ENCODE measurements at places on chromosomes 2 and 18.

GRCh38 chr2:174124181-174124580 lies 124.2 kb downstream of the OLA1 start:
- no peak for DNase-seq

DNA sequence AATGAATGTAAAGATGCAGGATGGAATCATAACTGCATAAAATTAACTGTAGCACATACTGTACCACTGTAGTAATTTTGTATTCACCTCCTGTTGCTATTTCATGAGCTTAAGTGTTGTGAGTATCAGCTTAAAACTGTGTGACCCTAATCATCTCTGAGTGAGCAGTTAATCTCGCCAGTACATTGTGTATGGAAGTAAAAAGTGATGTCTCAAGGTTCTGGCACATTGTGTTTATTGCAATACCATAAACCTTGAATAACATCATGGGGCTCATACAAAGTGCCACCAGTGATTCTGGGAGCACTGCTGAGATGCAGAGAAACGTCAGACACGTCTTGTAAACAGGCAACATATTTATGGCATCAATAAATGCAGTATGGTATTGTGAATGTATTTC lies 124.5 kb downstream of the PMAIP1 start:
- no peak for DNase-seq

DNA sequence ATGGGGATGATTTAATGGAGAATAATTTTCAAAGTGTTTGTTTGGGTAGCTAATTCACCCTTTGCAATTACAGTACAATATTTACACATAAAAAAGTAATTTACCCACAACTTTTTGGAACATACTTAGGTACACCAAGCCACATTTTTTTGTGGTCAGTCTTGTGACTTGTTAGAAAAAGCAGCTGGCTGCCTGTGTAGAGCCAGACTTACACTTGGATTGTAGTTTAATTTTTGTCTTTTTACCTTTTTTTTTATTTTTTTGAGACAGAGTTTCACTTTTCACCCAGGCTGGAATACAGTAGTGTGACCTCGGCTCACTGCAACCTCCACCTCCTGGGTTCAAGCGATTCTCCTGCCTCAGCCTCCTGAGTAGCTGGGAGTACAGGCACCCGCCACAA lies 45.4 kb downstream of the RALBP1 start:
- DNase-seq: no peak

- DNase-seq: no peak
These were observed 643.4 kb upstream of the CDH2 start for GRCh38 chr18:28820353-28820752.

- DNase-seq: no peak
These were observed 35.1 kb downstream of the HADHB start for GRCh38 chr2:26279886-26280285.

DNA sequence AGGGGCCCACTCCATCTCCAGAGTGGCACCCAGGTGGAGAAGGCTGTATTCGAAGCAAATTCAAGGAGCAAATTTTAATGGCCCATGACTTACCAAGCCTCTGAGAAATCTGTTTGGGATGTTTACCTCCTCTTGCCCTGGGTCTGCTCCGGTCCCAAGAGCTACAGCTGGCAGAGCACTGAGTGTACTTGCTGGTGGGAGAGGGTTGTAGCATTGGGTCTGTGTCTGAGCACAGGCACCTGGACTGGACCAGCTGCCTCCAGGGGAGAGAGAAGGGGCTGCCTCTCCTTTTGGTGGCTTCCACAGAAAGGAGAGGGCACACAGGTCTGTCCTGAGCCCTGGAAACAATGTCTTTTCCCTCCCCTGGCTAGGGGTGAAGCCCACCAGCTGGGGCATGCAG lies 9.8 kb downstream of the EN1 start:
- DNase-seq: no peak

- no peak for DNase-seq
These were observed 37.4 kb upstream of the ALPP start for GRCh38 chr2:232341061-232341738.

GRCh38 chr2:203360833-203361430 lies 32.7 kb downstream of the ABI2 start:
- no peak for DNase-seq

GRCh38 chr2:161245671-161246070 lies 62.6 kb upstream of the PSMD14 start:
- no peak for DNase-seq

DNA sequence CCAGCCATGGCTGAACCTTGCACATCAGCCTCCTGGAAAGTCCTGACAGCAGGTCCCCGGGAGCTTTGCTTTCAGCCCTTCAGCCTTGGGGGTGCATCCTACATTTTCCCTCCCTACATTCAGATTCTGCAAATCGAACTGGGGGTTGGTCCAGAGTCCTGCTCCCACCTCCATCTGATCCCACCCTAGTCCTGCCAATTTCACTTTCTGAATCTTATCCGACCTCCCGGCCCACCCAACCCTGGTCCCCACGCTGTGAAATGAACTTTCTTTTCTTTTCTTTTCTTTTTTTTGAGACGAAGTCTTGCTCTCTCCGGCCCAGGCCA lies 47.8 kb upstream of the ODC1 start:
- DNase-seq: no peak

GRCh38 chr18:985212-985661 lies 80.6 kb downstream of the ADCYAP1 start:
- no peak for DNase-seq

DNA sequence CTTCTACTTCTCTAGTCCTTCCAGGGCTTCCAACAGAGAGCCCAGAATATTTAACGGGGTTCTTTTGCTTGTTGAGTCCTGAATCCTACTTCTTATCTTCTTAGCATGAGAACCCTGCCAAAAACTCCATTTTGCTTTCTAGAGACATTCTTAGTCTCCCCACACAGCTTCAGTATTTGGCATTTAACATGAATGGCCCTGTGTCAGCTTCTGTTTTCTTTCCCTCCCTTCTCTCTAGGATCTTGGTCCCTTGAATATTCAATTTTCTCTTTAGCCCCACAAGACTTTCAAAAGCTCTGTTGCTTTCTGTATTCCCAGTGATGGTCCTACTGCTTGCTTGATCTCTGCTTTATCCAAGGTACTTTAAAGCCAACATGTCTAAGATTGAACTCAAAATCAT lies 89.5 kb downstream of the WDR7 start:
- DNase-seq: no peak

DNA sequence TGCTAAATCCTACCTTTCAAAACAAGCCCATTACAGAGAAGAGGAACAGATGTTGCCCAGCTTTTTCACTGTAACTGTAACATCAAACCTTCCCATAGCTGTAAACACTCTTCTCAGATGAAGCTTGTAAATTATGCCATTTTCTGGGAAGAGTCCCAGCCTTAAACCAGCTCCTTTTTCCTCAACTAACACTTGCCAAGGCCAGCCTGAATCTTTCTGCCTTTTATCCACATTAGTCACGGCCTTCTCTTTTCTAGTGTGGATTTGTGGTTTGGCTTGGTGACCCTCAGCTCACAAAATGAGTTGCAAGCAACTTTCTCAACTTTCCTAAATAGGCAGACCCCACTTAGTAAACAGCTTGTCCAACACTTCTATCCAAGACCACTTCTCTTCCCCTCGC lies 90.2 kb downstream of the CABLES1 start:
- peak; percentile 89 for DNase-seq

- DNase-seq: no peak
These were observed 365.0 kb upstream of the HNRNPA3 start for GRCh38 chr2:176847575-176847974.

GRCh38 chr2:39838589-39838988 lies 59.5 kb upstream of the THUMPD2 start:
- no peak for DNase-seq

DNA sequence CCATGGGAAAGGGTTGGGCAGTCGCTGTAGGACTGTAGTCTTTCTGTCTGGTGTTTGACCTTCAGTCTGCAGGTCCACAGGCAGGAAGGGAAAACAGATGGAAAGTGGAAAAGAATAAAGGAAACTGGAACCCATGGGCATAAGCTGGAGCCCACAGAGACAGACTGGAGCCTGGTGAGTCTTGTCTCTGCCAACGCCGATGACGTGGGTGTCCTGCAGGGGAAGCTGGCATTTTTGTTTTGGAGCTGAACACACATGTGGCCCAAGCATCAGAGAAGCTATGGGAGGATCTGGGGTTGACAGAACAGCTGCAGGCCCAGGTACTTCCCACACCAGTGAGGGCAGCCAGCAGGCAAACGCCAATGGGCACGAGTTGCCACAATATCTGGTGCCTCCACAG lies 28.2 kb upstream of the SOCS6 start:
- no peak for DNase-seq

DNA sequence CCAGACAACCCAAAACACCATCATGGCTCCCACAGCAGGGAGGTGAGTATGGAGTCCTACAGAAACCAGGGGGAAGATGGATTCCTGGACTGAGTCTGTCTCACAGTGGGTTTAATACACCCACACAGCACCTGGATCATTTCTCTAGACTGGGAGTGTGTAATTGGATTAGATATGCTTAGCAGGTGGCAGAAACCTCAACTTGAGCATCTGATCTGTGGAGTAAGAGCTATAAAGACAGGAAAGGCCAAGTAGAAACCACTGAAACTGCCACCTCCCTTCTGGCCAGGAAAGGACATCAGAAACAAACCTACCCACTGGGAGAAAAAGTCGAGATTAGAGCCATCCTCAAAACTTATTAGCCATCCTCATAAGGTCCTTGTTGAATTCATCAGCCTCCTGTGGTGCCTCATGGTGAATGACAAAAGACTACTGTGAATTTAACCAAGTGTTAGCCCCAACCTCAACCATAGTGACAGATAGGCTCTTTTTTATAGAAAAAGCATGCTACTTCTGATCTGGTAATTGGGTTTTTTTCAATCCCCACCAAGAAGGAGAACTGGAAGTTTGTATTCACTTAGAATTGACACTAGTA lies 28.1 kb upstream of the CHST9 start:
- no peak for DNase-seq

DNA sequence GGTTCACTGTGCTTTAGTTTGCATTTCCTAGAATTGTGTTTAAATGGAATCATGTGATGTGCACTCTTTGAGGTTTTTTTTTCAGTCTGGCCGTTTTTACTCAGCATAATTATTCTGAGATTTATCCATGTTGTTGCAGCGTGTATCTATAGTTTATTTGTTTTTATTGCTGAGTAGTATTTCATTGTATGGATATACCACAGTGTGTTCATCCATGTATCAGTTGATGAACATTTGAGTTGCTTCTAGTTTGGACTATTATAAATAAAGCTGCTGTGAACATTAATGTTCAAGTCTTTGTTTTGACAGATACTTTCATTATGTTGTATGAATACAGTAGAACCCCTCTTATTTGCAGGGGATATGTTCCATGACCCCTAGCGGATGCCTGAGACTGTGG lies 39.1 kb downstream of the TRAF3IP1 start:
- DNase-seq: no peak

GRCh38 chr2:226407135-226407534 lies 392.5 kb downstream of the IRS1 start:
- DNase-seq: no peak

GRCh38 chr2:79099140-79099686 lies 11.4 kb upstream of the REG1B start:
- no peak for DNase-seq

DNA sequence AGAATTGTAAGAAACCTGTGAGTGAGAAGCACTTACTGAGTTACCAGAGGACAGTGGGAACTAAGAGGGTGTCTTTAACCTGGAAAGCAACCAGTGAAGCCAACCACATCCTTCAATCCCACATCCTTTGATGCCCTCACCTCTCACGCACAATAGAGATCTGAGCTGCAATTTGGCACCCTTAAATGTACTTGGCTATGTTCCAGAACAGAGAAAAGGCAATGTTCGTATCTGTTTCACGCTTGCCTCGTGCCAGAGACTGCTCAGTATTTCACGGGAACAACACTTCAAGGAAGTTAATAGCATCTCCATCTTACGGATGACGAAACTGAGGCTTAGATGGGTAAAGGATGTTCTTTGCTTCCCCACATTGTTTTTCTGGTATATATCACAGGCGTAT lies 167.4 kb downstream of the DPP10 start:
- DNase-seq: no peak

DNA sequence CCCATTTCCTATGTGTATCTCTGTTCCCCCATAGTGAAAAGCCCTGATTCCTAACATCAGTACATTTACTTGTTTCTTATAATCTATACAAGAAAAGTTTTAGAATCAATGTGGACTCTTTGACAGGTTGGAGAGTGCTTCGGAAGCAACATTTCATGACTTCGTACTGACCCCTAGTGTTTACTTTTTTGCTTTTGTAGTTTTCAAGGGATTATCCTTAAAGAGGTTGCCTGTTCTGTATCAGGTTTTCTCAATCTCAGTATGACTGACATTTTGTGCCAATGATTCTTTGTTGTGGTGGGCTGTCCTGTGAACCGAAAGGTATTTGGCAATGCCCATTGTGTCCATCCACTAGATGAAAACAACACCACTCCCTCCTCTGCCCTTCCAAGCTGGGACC lies 43.3 kb upstream of the SERPINB2 start:
- peak; percentile 41 for DNase-seq

GRCh38 chr2:197777823-197778407 lies 7.2 kb downstream of the BOLL start:
- peak; percentile 54 for DNase-seq

- DNase-seq: no peak
These were observed 209.7 kb upstream of the SIX2 start for GRCh38 chr2:45218931-45219339.

GRCh38 chr18:57435846-57436190 lies 644 bp downstream of the ONECUT2 start:
- DNase-seq: no peak

DNA sequence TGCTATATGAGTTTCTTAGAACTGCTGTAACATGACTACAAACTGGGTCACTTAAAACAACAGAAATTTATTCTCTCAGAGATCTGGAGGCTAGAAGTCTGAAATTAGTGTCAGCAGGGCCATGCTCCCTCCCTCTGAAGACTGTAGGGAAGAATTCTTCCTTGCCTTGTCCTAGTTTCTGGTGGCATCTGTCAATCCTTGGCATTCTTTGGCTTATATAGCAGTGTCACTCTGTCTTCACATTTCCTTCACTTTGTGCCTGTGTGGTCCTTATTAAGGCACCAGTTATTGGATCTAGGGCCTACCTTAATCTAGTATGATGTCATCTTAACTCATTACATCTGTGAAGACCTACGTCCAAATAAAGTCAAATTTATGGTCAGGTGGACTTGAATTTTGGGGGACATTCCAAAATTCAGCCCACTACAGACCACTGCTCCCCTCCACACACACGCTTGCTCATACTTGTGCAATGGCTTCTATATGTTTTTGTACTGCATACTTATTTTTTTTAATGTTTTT lies 7.6 kb downstream of the ZC3H15 start:
- DNase-seq: no peak

DNA sequence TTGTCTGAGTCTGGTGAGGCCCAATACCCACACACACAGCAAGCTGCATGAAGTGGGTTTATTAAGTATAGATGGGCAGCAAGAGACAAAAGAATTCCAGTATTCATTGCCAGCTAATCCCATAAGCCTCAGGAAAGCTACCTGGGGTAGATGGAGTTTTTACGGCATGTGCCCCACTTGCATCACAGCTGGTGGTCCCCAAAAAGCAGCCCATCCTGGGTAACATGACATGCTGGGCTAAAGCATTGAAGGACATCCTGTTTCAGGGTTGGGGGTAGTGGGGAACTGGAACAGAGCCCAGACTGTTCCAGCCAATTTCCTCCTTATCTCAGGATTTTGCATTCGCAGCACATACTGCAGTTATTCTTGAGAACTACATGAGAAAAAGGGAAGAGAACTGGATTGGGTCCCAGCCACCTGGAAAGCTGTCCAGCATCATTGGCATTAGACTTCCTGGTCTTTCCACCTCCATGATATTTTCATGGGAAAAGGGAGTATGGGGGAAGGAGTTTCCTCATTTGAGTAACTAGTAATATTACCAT lies 240.1 kb upstream of the MMADHC start:
- DNase-seq: no peak

- DNase-seq: no peak
These were observed 687.6 kb upstream of the HS6ST1 start for GRCh38 chr2:129006135-129006886.

Data from AG08395 (cell line).